Central memory CD4-positive, alpha-beta T cell (primary cell): ENCODE measurements at places on chromosomes 6 and 20.

- DNase-seq, result no peak
These were observed 91.8 kb downstream of the NOL4L start for GRCh38 chr20:32493356-32493755.

- DNase-seq, result no peak
These were observed 9.3 kb upstream of the CEBPB start for GRCh38 chr20:50181344-50181743.

DNA sequence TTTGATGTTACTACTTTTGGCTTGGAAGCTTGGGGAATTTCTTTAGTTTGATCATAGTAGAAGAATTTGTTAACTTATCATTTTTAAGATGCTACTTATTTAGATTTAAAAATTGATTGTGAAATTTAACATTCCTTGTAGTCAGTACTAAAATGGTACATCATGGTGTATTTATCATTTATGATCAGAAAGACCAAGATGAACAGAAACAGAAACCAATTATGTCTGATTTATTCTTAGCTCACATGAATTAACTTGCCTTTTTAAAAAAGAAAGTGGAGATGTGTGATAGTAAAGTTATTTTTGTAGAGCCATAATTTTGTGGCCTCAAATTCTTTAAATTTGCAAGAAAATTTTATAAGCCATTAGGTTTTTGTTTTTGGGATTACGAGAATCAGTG, 77.6 kb downstream of the LIN28B start:
- DNase-seq, result no peak

- no peak for DNase-seq
These were observed 47.2 kb upstream of the ELOVL5 start for GRCh38 chr6:53395986-53396385.

DNA sequence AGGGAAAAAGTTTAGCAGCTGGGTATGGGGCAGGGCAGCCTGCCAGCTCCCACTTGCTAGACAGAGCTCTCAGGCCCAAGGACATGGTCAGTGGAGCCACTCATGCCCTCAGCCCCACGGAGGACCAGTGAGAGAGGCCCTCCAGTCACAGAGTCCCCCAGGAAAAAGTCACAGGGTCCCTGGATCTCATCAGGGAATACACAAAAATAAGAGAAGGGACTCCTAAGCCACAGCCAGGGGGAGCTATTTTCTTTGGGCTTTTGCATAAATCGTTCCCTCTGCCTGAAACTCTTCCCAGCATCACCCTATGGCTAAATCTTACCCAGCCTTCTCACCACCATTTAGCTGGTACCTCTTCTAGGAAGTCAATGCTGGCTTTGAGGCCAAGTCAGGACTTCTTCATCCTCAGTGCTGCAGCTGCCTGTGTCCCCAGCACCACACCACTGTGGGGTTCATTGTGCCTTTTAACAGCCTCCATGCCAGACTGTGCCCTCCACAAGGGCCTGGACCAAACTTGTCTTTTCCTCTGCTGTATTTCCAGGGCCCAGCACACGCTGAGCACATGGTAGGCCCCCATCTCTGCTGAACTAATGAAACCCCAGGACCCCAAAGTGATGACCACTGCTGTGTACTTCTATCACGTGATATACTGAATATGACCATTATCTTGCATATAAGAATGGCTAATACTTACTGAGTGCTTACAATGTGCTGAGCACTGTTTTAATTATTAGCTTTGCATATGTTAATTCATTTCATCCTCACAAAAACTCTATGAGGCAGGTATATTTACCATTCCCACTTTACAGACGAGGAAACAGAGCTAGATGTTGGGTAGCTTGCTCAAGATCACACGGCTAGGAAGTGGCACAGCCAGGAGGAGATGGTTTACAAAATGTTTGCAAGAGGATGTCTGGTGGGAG, 2.0 kb downstream of the ZNF335 start:
- DNase-seq, result no peak
